Bronchial epithelial cell (primary cell): ENCODE measurements at places on chromosomes 4 and X. TPM values are rescaled to one million over a fixed set of nuclear protein-coding genes. Genes with fewer than 3 reads are reported as not detected.

- no peak for DNase-seq
Observed at GRCh38 chrX:83829874-83830273, 31.1 kb upstream of the CYLC1 start.

Gene FMR1NB
- total RNA-seq, result not detected in 2 replicates

Gene C4orf50
- not detected in 2 replicates for total RNA-seq

- peak; percentile 54 for DNase-seq
Observed at GRCh38 chr4:26812049-26812714, 48.5 kb upstream of the STIM2 start.

- no peak for DNase-seq
Observed at GRCh38 chr4:126465341-126465740, 1150.6 kb downstream of the FAT4 start.

GRCh38 chrX:20442597-20442996 is 175.9 kb upstream of the RPS6KA3 start:
- peak; percentile 75 for DNase-seq

DNA sequence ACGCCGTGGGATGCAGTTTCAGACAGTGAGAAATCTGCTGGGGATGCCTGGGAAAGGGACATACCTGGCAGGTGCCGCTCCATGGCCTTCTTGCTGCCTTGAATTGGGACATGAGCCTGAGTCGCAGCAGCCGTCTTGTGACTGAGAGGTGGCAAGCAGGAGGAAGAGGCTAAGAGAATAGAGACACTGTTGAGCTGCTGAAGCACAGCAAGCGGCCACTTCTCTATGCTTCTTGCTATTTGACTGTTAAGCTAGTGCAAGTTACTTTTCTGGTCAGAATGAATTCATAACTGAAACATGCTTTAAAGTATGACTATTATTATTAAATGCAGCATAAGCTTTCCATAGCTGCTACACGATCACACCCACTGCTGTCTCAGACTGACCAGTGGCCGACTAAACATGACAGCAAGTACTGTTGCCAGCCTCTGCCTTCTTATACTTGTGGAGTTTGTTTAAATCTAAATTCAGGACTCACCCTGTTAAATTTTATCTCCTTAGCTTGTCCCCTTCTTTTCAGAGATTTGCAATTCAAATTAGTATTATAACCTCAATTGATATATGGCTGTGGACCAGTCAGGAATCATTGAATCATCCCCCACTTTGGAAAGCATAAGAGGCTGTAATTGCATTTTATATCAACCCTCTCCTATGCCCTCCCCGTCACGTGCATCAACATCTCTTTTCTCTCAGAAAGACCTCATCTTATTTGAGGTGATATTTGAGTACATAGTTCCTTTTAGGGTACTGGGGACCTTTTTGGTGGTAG is 24.8 kb upstream of the ACSL1 start:
- no peak for DNase-seq

- peak; percentile 53 for DNase-seq
Observed at GRCh38 chr4:32207456-32207855, 1487.3 kb downstream of the PCDH7 start.

Gene HSPA4L
- total RNA-seq, result 12.4 and 20.1 TPM in 2 replicates

DNA sequence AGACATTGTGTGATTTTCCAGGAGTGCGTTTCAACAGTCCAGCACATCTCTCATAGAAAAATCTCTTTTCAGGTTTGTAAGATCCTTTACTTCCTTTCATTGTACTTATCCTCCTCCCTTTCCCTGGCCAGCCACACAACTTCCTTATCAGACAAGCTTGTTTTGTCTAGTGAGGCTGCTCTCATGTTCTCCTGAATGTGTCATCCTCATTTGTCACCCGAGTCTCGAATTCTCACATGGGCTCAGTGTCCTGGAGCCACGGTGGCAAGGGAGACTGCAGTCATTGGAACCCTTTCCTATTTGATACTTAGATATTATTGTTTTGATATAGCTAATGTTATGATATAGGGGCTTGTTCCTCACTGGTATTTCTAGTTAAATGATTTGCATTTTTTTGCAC is 16.9 kb downstream of the SYNPO2 start:
- no peak for DNase-seq

DNA sequence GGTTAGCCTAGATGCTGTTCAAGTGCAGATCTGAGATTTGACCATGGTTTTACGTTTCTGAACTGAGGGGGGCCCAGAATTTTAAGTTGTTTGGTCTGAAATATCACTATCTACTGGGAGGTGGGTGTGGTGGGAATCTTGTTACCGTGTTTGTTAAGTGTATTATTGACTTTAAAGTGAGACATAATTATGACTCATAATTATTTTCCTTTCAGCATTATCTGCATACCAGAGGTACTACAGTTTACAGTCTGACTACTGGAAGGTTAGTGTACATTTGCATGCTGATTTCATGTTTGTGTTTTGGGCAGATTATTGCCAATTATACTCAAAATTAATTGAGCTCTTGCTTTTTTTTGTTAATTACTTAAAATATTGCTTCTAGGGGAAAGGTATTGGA is 101.5 kb downstream of the KDM6A start:
- DNase-seq, result peak; percentile 84

GRCh38 chr4:19054916-19055315 is 1033.4 kb upstream of the LCORL start:
- DNase-seq, result no peak

- DNase-seq, result peak; percentile 61
Observed at GRCh38 chr4:144350706-144351105, 210.2 kb upstream of the GYPA start.

Gene PROM1
- total RNA-seq, result 0.13 and 0.26 TPM in 2 replicates

DNA sequence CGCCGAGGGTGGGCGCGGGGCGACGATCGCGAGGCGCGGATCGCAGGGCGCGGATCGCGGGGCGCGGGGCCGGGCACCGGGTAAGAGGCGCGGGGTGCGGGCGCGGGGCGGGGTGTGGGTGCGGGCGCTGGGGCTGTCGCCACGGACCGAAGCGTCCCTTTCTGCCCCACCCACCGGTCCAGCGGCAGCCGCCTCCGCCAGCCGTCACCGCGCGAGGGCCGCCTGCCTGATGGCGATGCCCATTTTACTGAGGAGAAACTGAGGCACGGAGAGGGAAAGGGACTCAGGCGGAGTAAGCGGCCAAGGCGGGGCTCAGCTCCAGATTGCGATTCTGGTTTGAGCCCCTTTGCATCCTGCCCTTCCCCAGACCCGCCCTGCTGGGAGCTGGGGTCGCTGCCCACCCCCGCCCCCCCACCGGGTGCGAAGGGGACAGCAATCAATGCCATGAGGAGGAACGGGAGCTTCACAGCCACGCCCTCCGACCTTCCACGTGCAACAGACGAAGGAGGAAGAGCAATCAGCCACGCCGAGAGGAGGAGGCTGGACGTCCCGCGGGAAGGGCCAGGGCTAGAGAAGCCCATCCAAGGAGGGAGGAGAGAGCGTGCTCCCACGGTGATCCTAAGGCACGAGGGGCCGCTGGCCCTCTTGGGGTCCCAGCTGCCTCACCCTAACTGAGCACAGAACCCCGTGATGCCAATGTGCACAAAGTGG is 10.9 kb upstream of the MAN2B2 start:
- DNase-seq, result no peak

GRCh38 chr4:38728631-38729141 is 54.1 kb downstream of the TLR10 start:
- peak; percentile 25 for DNase-seq

GRCh38 chrX:17355976-17356375 is 19.0 kb upstream of the NHS start:
- no peak for DNase-seq

DNA sequence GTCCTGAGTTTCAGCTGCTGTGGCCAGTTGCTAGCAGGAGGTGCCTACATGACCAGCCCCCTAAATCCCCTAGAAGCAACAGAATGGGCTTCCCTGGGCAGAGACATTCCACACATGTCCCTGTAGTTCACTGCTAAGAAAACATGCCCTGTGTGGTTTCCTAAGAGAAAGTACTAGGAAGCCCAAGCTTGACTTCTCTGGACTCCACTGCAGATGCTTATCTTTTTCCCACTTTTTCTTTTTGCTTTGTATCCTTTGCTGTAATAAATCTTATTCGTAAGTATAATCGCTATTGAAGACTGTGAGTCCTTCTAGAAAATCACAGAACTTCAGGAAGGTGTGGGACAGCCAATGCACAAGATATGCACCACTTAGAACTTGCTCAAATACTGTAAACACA is 15.6 kb downstream of the RPGR start:
- DNase-seq, result no peak

GRCh38 chrX:153446950-153447580 is 1.2 kb upstream of the TREX2 start:
- no peak for DNase-seq

- DNase-seq, result no peak
Observed at GRCh38 chr4:1331591-1332353, 15.2 kb upstream of the UVSSA start.

GRCh38 chr4:4946416-4946815 is 72.8 kb downstream of the CYTL1 start:
- no peak for DNase-seq

Gene IL13RA2
- 15.4 and 17.1 TPM in 2 replicates for total RNA-seq

DNA sequence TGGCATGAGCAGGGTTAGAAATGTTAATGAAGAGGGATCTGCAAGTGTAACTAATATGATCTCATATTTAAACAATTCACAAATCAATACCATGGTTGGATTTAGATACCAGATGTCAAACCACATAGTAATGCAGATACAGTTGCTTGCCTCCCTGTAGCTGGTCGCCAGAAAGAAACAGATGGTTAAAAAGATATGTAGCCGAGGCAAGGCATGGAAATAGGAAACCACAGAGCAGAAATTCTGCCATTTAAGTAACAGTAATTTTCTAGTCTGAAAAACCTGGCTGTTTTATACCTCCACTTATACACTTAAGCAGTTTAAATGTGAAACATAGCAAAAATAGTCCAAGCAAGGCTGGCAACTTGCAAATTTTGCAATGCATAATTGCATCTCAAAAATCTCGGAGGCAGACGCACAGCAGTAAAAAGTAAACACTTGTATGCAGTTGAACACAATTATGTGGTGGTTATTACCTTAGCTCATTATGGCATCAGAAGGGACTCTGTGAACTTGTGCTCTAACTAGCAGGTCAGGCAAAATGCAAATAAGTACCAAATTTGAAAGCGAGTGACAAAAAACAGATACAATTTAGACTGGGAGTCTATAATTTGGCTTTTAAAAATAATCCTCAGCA is 126.8 kb downstream of the NAA11 start:
- DNase-seq, result no peak

GRCh38 chrX:107826238-107827029 is 768 bp downstream of the MID2 start:
- DNase-seq, result no peak

DNA sequence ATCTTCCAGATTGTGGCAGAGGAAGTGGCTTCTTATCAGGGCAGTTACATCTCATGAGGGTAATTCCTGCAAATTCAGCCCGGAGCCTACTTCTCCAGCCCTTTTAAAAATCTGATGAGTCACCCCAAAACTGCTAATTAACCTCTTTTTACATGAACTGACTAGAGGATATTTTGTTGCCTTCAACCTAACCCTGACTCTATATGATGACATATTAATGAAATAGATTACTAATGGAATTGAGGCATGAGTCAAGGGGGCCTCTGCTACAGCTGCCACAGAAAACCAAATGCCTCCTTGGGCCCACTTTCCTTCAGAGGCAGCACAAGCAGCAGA is 72.5 kb downstream of the QRFPR start:
- peak; percentile 28 for DNase-seq

Gene OTUD6A
- total RNA-seq, result not detected in 2 replicates

DNA sequence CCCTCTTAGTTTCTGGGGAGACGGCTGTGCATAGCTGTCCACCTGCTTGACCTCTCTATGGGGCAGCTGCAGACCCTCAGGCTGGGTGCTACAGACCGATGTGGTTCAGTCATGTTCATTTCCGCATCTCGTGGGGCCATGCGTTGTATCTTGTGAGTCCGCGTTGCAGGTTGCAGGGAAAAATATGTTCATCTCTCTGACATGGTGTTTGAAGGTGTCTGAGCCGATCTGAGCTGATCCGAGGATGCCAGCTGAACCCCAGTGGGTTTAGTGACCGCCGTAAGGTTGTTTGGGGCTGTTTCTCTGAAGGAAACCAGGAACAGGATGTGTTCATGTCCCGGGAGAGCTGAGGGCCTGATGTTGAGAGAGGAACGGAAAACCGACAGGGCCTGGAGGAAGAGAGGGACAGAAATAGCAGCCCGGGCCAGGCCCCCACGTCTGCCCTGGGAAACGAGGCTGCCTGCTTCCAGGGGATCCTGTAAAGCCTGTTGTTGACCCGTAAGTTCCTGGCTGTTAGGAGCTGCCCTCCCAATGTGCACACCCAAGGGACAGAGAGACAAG is 9.8 kb upstream of the P2RY8 start:
- no peak for DNase-seq

Gene GPRASP2
- total RNA-seq, result 4.2 and 9.6 TPM in 2 replicates

- DNase-seq, result no peak
Observed at GRCh38 chr4:88029556-88029955, 22.1 kb downstream of the PKD2 start.

DNA sequence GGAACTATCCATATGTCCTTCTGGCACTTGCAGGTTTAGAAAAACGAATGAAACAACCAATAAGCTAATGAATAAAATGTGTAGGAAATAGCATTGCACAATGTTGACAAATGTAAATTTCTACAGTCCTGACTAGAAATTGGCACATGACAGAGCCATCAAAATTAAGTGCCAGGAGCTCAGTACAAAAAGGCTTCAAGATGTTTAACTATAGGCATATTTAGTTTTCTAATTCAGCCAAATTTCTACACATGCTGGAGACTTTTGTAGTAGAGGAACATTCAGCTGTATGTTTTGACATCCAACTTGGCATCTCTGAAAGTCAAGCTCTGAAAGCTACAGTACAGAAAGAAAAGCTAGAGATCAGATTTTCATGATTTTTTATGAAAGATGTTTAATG is 1999.4 kb upstream of the AGA start:
- DNase-seq, result no peak

DNA sequence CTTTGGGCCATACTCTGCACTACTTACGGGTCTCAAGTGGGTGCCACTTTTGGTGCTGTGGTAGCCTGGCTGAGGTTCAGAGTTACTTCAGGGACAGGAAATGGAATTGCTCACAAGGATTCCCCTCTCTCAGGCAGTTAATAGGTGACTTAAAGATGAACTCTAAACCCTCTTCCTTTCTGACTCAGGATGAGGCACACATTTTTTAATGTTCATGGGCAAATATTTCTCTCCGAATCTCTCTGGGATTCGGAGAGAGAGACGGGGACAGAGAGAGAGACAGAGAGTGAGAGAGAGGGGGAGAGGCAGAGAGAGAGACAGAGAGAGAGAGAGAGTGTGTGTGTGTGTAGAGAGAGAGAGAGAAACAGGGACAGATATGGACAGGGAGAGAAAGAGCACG is 79.8 kb downstream of the NYX start:
- peak; percentile 52 for DNase-seq

- DNase-seq, result peak; percentile 66
Observed at GRCh38 chr4:125140966-125141495, 173.7 kb upstream of the FAT4 start.
